Activated T-helper 1 cell treated with Interleukin-2 at 50 U/mL for 16 hours (primary cell): ENCODE measurements at places on chromosomes 6 and 20.

- no peak for DNase-seq
Observed at GRCh38 chr6:125489579-125490285, 188.0 kb upstream of the HDDC2 start.

DNA sequence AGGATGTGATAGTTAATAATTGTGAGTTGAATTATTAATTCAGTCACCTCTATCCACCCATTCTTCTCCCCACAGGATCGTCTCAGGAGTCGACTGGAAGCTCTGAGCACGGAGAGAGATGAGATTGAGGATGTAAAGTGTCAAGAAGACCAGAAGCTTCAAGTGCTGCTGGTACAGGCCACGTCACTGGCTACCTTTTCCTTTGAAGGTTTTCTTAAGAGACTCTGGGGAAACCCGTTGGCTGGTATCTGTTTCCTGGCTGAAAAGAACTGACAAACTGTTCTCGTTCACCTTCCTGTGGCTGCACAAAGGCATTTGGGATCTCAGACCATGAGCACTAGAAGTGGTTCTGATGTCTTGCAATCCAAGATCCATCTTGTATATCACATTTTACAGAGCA lies 3.8 kb downstream of the TRIM15 start:
- no peak for DNase-seq

DNA sequence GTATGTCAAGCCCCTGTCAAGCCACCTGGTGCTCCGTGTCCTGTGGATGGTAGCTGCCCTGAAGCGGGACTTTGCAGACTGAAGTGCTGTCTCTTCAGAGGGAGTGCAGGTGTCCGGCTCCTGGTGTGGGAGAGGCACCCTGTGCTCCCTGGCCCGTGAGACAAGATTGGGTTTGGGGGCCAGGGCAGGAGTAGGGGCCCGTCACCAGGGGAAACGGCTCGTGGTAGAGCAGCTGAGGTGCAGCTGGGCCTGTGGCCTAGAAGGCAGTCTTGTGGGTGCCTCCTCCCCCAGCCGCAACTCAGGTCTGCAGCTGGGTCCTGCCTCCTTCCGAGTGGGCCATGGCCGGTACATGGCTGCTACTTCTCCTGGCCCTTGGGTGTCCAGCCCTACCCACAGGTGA lies at the start of gene PTCRA:
Gene PTCRA (plus strand): TSS at position 322 of the 400 bp plus-strand sequence. CDS start 17 bp downstream, at position 339.
- no peak for DNase-seq

- no peak for DNase-seq
Observed at GRCh38 chr6:91299544-91300491, 712.9 kb upstream of the MAP3K7 start.

GRCh38 chr20:50243610-50244351 lies 53.2 kb downstream of the CEBPB start:
- no peak for DNase-seq

- DNase-seq, result no peak
Observed at GRCh38 chr6:35436071-35436857, 15.9 kb upstream of the FANCE start.

GRCh38 chr20:34164381-34164984 lies 52.4 kb upstream of the EIF2S2 start:
- no peak for DNase-seq

DNA sequence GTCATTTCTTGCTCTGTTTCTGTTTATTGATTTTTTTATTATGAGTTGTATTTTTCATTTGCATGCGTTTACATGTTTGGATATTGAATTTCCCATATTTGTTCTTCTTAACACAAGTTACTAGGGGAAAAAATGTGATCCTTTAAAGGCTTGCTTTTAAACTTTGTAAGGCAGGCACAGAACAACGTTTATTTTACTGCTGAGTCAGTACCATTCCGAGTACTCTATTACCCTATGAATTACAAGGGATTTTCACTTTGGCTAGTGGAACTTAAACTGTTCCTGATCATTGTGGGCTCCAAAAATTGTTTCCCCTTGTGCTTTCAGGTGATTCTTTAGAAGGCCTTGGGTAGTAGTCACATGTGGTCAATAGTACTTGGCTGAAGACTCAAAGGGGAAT lies 28.5 kb downstream of the FAM162B start:
- DNase-seq, result no peak

DNA sequence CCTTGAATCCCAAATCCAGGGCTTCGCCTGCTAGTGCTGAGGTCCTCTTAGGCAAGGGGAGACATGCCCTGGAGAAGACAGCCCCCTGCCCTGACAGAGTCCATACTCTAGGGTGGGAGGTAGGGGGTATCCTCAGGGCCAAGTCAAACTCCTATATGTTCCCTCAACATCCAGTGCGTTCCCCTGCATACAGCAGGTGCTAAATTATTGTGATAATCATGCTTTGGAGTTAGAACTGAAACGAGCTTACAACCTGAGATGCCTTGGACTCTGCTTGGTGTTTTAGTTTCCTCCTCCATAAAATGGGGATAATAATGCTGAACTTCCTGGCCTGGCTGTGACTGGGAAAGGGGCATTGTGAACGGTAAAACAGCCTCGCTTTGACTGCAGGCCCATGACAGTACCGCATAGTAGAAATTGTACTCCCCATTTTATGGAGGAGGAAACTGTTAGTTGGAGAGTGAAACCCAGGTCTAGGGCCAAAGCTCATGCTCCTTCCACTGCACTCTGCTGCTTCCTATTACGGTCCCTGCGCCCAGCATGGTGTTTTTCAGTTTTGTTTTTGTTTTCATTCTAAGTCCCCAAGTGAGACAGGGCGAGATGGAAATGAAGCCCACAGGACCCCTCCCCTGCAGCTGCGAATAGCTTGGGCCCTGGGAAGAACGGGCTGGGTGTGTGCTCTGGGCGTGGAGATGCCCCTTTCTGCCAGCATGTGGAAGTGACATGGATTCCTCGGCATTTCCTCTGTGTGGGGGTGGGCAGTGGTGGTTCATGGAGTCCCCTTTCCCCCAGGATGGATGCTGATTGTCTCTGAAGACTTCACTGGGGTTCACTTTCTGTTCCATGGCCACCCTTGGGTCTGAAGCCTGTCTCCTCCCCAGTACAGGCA lies 162.5 kb downstream of the VEGFA start:
- DNase-seq, result no peak

DNA sequence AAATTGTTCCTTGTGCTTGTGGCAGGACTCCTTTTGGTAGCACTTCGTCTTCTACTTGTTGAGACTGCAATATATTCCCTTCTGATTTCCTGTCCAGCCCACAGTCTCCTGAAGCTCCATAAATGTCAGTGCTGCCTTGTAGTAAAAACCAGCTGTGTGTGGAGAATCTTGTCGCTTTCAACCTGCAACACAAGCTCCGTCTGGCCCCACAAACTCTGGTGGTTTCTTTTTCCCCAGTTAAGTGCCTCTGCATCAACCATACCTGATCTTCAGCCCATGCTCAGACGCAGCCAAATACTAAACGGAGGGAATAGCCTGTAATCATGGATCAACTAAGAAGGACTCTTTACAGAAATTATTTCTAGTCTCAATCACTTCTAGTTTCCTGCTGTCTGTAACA lies 1133.3 kb upstream of the ADGRB3 start:
- no peak for DNase-seq

DNA sequence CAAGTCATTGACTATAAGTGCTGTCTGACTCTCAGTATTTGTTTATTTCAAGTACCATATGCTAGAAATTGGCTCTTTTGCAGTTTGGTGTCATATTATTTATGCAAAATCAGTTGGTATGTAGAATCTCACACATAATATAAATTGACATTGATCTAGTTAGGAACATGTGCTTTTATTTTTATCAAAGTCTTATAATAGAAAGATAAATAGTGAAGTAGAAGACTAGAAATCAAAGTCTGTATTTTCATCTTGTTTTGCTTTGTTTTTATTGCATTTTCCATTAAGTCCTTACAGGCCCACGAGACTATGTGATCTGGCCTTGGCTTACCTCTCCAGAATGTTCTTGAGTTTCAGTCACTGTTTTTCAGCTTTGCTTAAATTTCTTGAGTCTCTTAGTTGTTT lies 300.3 kb downstream of the LAMA2 start:
- no peak for DNase-seq

DNA sequence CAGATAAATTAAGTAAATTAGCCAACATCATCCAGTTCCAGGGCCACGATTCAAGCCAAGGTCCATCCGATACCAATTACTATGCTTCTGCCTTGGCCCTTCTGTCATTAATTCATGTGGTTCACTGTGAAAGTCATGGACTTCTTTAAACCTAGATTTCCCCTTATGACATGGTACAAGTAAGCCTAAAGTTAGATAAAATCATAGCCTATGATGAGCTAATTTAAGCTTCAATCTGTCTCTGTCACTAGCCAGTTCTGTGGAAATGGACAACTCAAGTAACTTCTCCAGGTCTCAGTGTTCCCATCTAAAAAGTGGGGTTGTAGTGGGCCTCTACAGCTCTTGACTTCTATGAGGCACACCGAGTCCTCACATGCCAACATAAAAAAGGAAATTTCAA lies 225.5 kb upstream of the MARCKS start:
- DNase-seq, result no peak

GRCh38 chr6:100479179-100480035 lies 14.7 kb upstream of the SIM1 start:
- DNase-seq, result no peak

DNA sequence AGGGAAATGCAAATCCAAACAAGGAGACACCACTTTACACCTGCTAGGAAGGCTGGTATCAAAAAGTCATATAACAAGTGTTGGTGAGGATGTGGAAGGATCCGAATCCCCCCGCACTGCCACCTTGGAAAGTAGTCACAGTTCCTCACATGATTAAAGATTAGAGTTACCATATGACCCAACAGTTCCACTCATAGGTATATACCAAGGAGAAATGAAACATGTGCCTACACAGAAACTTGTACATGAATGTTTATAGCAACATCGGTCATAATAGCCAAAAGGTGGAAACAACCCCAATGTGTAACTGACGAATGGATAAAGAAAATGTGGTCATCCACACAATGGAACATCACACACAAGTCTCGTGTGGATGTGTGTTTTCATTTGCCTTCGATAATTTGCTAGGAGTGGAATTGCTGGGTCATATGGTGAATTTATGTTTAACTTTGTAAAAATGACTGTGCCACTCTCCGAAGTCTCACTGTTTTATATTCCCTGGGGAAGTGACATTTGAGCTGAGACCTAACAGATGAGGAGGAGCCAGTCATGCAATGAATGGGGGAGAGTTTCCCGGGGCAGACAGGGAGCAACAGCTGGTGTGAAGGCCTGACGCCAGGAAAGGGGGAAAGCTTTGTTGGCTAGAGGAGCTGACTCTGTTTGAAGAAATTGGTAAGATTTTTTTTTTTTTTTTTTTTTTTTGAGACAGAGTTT lies 125.9 kb upstream of the MLN start:
- DNase-seq, result no peak

GRCh38 chr6:12047304-12047703 lies 35.2 kb downstream of the HIVEP1 start:
- no peak for DNase-seq

DNA sequence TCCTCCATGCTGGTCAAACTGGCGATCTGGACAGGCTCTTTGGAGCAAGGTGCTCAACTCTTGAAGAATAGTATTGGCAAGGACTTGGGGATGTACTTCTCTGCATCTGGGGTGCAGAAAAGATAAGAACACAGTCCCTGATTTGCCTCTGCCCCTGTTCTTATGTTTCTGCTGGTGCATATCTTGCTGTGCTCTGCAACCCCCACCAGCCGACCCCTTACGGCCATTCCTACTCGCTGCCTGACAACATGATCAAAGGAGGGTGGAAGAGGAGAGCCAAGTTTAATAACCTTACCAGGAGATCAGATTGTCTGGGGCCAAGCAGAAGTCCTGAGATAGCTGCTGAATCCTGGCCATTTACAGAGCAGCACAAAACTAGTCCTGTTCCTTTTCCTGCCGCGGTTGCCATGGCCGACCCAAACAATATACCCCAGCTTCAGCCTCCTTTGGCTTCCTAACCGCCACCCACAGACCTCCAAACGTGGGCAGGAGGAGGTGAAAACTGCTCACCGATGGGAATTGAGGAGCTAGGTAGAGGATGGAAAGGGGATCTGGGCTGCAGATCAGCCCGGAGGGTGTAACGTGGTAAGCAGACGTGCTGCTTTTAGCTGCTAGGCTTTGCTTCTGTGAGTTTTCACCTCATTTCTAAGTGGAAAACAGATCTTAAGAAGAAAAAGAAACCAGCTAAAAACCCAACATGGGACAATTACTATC lies 60.9 kb downstream of the ATXN1 start:
- no peak for DNase-seq

DNA sequence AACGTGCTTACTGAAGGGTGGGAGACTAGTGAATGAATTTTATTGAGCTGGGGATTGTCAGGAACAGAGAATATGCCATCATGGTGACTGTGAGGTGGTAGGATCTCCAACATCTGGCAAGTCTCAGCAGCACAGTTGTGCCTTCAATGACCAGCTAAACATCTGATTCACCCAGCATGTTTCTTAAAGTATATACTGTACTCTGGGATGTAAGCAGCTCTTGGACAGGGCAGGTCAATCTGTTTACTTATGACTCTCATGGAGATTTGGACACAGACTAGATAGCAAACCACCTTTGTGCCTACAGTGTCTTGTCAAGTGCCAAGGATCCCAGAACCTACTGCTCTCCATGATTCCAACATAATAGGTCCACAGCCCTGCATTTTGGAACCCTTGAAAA lies 801.0 kb upstream of the CITED2 start:
- DNase-seq, result no peak

GRCh38 chr20:44633872-44634600 lies 17.5 kb downstream of the ADA start:
- DNase-seq, result no peak

DNA sequence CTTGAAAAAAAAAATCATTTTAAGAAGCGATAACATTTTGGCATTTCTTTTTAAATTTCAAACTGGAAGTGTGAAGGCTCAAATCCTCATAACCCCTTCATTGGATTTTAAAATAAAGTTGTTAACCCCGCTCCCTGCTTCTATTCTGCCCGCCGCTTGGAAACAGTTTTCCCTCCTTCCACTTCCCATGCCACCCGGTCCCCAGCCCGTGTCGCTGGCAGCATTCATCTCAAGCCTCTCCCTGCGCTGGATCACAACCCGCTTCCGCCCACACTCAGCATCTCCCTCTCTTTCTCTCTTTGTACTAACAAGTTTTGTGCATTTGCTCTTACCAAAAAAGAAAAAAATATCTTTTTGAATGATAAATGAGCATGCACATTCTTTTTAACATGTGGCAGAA lies 15.4 kb upstream of the PDE10A start:
- no peak for DNase-seq

DNA sequence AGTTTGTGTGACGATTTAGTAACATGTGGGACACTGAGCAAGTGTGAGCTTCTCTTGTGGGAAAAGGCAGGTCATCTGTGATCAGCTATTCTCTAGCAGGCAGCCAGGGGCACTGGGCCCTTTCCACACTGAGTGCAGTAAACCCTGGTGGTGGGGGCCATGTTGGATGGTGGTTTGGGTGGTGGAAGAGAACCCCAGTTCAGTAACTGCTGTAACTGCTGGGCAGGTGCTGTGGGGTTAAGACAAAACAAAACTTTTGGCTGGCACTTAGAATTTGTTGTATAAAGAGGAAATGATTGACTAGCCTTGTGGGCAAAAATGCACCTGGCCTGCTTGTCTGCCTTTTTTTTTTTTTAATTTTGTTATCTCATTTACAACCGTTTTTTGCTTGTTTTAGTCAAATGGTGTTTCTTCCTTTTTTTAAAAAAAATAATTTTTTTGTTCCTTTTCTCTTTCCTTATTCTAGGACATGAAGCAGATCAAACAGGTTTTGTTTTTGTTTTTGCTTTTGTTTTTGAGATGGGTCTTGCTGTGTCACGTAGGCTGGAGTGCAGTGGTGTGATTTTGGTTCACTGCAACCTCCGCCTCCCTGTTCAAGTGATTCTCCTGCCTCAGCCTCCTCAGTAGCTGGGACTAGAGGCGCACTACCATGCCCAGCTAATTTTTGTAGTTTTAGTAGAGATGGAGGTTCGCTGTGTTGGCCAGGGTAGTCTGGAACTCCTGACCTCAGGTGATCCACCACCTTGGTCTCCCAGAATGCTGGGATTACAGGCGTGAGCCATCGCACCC lies 59.8 kb downstream of the IGF2R start:
- no peak for DNase-seq
